ENCODE measurements at places on chromosomes 1 and 21. TPM values are rescaled to one million over a fixed set of nuclear protein-coding genes. Genes with fewer than 3 reads are reported as not detected.

DNA sequence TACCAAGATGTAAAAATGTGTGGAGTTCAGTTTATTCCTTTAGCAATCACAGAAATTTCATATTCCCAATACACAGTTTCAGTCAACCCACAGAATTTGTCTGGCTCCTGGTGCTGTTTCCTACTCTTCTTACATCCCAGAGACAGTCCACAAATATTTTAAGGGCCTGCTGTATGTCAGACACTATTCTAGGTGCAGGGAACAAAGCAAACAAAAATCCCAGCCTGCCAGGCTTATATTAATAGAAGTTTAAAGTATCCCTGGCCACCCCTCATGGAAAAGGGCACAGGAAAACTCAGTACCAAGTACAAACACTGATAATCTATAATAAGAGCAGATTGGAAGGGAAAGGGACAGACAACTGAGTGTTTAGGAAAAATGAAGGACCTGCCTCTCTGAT lies 194.8 kb downstream of the ZP4 start:
- no peak for DNase-seq

DNA sequence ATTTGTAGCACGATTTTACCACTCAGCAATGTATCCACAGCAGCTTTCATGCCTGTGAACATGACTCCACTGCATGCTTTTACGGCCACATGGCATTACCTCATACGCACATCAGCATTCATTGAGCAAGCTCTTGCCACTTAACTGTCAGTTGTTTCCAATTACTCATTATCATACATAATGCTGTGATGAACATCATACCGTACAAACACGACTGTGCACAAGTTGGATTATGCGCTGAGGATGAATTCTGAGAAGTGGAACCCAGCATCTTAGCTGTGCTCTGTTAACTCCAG lies 9.6 kb downstream of the UMODL1 start:
- peak; percentile 96 for DNase-seq

- no peak for DNase-seq
Measured at GRCh38 chr1:41557751-41558455, 73.4 kb upstream of the EDN2 start.

- peak; percentile 74 for DNase-seq
Measured at GRCh38 chr21:34630536-34631143, 15.7 kb upstream of the RCAN1 start.

Gene SELP
- total RNA-seq = not detected

DNA sequence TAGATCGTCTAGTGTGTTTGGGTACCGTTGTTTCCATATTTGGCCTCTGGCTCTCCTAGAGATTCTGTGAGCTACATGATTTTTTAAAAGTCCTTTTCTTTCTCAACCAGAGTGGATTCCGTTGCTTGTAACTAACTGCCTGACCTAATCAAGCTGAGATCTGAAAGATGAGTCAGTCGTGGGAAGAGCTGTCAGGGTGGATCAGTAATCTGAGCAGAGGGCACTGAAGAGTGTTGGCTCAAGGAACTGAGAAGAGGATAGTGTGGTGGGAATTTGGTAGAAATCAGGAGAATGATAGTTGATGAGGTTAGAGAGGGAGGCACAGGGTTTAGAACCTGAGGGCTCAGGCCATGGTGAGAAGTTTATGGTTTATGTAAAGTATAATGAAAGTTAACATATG lies 52.2 kb downstream of the TRAF5 start:
- peak; percentile 84 for DNase-seq

- DNase-seq = peak; percentile 22
Measured at GRCh38 chr1:221892301-221892830, 150.5 kb upstream of the DUSP10 start.

Gene HEYL
- not detected for total RNA-seq

Gene UBXN10
- not detected for total RNA-seq

DNA sequence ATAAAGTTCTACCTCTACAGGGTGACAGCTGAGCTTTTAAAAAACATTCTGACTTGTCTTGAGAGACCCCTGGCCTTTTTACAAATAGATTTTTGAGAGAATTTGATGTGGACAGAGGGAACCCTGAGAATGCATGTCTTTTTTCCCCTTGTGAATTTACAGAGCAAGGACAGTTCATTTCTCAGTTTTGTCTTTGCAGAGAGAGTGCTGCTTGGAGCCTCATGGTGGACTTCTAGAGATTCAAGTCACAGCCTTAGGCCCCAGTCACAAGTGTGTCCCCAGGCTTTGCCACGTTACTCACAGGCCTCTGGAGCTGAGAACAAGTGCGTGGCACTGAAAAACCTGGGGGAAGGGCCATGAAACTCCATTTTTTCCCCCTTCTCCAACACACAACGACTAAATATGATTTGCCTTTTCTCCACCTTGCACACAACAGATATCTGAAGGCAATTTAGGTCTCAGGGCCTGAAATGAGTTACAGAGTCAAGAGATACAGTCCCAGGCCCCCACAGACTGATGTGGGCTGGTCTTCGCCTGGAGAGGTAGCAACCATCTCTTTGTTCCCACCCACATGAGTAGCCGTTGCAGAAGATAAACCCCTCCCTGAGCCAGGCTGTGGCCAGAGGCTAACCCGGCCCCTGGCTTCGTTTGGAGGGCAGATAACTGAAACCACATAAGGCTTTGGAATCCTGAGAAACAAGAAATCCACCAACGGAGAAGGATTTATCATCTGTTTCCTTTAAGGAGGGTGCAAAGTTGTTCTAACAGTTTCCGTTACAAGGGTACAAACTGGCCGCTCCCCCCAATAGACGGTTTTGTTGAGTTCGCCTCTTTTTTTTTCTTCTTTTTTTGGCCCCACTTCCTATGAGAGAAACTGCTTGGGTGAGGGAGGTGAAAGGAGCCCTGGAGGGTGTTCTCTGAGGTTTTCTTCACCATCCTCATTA lies 1.0 kb upstream of the PIGV start:
- peak; percentile 89 for DNase-seq

Gene SLAMF6
- total RNA-seq = not detected
